ENCODE measurements at places on chromosomes 2 and 18.

- no peak for DNase-seq
Observed at GRCh38 chr2:142030735-142031134, 100.1 kb downstream of the LRP1B start.

GRCh38 chr2:235554936-235555335 is 61.1 kb downstream of the AGAP1 start:
- DNase-seq = no peak

- no peak for DNase-seq
Observed at GRCh38 chr2:46306330-46306751, 9.1 kb downstream of the EPAS1 start.

- DNase-seq = no peak
Observed at GRCh38 chr2:38722271-38723061, 28.7 kb downstream of the SRSF7 start.

- DNase-seq = no peak
Observed at GRCh38 chr2:107358362-107358761, 468.3 kb upstream of the RGPD4 start.

- DNase-seq = no peak
Observed at GRCh38 chr18:26438980-26439379, 109.4 kb downstream of the KCTD1 start.

DNA sequence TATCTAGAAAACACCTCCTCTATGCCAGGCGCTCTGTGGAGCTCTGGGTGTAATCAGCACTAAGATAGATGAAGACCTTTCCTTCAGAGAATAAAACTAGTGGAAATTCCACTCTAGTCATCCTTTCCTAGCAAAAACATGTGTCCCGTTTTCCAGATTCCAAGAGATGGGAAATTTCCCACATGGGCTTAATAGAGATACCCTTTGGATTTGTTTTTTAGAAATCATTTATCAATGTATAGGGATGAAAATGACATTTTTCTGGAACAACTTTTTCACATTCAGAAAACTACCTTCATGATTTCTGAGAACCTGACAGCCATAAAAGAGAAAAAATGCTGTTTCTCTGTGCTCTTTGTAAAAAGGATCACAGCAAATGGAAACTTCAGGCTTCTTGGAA is 152.1 kb downstream of the NCKAP5 start:
- no peak for DNase-seq

DNA sequence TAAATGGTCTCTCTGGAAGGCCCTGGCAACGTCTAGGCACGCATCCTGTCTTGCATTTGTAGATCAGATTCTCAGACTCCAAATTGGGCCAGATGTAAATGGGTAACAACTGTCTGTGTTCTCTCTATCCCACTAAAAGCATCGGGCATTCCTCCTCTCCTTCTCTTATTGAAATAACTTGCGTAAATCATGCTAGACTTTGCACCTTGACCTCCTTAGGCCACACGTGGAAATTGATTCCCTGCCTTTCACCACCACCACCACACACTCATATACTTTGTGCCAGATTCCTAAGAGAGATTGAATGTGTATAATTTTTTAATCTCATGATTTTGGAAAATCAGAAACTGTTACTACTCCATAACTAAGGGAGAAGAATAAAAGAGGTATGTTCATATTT is 21.3 kb downstream of the MAPRE3 start:
- no peak for DNase-seq

DNA sequence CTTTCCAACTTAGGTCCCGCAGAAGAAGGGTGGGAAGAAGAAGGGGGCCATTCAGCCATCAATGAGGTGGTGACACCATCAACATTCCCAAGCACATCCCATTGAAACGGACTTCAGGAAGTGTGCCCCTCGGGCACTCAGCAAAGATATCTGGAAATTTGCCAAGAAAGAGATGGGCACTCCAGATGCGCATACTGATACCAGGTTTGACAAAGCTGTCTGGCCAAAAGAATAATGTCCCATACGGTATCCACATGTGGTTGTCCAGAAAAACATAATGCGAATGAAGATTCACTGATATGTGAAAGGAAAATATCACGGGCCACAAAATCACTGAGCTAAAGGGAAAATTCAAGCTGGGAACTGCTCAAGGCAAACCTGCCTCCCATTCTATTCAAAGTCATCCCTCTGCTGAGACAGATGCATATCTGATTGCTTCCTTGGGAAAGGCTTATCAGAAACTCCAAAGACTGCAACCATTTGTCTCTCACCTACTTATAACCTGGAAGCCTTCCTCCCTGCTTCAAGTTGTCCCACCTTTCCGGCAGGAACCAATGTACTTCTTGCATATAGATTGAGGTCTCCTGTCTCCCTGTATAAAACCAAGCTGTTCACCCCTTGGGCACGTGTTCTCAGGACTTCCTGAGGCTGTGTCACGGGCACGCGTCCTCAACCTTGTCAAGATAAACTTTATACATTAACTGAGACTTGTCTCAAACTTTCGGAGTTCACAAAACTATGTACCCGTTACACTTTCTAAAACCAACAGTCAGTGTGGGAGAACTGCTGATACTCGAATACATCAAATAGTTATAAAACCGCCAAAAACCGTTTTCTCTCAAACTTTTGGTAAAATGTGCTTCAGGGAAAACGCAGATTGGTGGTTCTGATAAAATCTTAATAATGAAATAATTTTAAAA is 1.3 kb upstream of the PDK1 start:
- DNase-seq = no peak

DNA sequence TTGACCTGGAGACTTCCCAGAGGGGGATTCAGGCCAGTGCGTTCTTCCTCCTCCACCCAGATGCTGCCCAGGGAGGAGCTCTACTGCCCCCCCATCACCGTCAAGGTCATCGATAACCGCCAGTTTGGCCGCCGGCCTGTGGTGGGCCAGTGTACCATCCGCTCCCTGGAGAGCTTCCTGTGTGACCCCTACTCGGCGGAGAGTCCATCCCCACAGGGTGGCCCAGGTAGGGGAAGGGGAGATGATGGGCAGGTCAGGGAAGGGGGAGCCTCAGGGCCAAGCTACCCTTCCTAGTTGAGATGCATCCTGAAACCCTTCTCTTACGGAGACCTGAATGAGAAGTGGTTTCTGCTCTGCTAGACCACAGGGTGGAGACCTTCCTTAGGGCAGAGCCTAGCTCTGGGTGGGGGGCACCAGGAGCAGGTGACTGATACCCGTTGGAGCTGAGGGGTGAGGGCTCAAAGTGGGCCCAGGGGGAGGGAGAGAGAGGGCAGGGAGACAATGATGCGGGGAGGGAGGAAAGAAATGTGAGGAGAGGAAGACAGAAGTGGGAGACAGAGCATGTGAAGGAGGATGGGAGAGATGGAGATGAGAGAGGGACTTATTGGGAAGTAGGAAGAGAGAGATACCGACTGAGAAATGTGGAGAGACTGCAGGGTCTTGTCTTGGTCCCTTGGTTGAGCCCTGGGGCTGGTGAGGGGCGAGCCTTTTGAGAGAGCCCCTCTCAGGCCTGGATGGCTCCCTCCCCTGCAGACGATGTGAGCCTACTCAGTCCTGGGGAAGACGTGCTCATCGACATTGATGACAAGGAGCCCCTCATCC is 159.4 kb downstream of the DYSF start:
- no peak for DNase-seq

DNA sequence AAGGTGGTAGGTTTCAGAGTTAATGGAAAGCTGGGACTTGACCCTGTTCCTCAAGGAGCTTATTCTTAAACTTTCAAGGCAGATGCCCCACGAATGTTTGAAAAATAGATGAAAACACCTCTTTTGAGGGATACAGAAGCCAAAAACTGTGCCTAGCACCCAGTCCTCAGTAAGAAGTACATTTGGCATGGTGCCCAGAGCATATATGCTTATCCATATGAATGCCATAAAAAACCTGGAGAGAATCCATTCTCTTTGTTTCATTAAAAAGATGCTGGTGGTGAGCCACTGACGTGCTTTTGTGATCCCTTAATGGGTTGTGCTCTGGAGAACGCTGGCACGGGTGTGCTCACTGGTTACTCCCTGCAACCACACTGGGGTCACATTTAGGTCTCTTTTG is 69.0 kb downstream of the IL1R2 start:
- DNase-seq = no peak

Measured in fibroblast of the conjunctiva (primary cell).